ENCODE measurements at places on chromosomes 11 and 22. TPM values are rescaled to one million over a fixed set of nuclear protein-coding genes. Genes with fewer than 3 reads are reported as not detected.

C22orf31 gene
- not detected for total RNA-seq

POU2AF1 gene
- total RNA-seq, result not detected

MMP10 gene
- 1.2 TPM for total RNA-seq

OR2AG1 gene
- not detected for total RNA-seq

GRM5 gene
- 0.70 TPM for total RNA-seq

APOBEC3A gene
- total RNA-seq, result not detected

LYVE1 gene
- total RNA-seq, result 0.27 TPM

ABCC8 gene
- total RNA-seq, result not detected

MRGPRX4 gene
- total RNA-seq, result not detected

OR8G1 gene
- not detected for total RNA-seq

GRCh38 chr11:1177020-1177770 is 19.4 kb downstream of the MUC5AC start:
- DNase-seq, result no peak

DNA sequence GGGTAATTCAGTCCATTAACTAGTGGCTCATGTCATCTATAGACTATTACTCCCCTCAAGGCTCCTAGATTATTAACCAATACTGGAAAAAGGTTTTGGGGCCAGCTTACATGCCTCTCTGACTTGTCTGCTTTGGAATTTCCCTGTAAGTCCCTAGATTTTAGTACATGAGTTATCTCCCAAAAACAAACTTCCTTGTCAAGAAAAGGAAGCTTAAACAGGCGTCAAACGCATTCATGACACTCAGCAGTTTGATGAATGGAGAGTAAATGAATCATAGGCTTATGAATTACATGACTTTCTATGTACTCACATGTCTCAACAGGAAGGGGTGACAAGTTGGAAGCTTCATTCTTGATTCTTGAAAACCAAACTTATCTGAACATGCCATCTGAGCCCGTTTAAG is 70.8 kb downstream of the BLID start:
- DNase-seq, result peak; percentile 93

GRCh38 chr11:116352881-116353280 is 419.9 kb downstream of the BUD13 start:
- no peak for DNase-seq

- no peak for DNase-seq
Observed at GRCh38 chr11:88596786-88597185, 259.2 kb upstream of the CTSC start.

- DNase-seq, result no peak
Observed at GRCh38 chr11:67561971-67562619, 21.5 kb upstream of the GSTP1 start.

GRCh38 chr11:86172894-86173293 is 71.7 kb upstream of the EED start:
- DNase-seq, result peak; percentile 87

DNA sequence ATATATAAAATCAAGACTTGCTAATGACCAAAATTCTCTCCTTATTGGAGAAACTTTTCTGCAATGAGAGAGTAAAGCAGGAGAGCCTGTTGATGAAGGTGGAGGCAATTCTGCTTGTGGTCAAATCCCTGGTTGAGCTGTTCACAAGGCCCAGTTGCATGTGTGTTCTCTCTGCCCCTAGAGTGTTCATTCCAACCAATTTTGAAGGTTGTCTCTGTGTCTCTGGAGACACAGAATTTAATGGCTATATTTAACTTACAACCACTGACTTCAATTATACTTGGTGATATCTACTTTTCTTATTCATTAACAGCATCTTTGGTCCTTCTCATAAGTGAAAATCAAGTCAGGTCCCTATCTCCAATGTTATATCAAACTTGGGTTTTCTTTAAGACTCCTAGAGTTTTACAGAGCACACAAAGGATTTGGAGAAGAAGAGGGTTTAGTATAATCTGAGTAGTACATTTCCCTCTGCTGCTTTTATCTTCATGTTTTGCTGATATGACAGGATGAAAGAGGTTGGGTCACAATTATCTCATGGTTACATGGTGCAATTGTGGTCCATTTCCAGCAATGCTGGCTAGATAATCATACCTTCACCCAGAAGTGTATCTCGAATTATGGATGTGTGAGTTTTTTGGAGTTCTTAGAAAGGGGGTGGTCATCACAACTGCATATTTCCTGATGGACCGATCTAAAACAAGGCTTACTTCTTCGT is 4.0 kb downstream of the OOSP4A start:
- DNase-seq, result no peak

GRCh38 chr11:2451336-2451735 is 6.5 kb downstream of the KCNQ1 start:
- DNase-seq, result no peak

DNA sequence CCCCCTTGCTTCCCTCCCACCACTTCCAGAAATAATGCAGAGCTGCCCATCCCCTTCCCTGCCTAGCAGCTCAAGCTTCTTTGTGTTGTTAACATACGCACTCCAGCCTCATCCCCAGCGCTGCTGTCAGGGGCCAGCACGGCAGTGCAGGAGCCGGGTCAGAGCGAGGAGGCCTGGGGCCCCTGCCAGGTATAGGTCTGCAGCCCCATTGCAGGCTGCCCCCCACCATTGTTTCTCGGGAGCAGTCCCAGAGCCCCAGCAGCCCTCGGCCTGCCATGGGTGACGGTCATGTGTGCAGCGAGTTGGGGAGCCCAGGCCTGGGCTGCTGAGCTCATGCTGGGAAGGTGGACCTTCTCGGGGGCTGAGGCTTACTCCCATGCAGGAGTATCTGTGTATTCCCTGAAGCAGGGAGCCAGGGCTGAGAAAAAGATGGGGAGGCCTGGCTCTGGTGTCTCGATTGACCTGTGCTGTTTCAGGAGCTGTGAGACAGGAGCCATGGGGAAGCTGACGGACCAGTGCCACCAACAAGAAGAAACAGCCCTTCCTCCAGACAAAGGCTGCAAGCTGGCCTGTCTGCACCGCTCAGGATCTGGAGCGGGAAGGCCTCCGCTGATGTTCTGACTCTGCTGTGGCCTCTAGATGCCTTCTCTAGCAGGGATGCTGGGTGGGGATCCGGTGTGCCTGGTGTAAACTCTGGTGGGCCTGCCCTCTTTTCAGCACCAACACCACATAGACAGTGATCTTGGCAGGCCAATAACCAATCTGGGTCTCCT is 220.5 kb upstream of the B3GAT1 start:
- DNase-seq, result no peak

GRCh38 chr11:110335358-110335757 is 38.9 kb upstream of the RDX start:
- no peak for DNase-seq

DNA sequence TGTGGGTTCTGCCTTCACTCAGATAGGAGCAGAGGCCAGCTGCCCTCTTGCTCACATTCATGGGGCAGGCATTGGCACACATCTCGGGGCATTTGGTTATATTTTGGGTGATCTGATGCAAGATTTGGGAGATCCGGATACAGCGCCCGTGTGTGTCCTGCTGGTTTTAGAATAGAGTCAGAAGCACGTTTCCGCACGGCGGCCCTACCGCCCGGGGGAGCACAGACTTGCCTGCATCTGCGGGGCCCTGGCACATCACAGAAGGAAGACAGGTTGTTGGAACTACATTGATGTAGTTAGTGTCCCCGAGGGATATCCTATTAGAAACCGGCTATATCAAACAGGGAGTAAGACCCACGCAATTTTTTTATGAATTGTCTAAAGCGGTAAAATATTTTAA is 982.8 kb downstream of the NTM start:
- no peak for DNase-seq

DNA sequence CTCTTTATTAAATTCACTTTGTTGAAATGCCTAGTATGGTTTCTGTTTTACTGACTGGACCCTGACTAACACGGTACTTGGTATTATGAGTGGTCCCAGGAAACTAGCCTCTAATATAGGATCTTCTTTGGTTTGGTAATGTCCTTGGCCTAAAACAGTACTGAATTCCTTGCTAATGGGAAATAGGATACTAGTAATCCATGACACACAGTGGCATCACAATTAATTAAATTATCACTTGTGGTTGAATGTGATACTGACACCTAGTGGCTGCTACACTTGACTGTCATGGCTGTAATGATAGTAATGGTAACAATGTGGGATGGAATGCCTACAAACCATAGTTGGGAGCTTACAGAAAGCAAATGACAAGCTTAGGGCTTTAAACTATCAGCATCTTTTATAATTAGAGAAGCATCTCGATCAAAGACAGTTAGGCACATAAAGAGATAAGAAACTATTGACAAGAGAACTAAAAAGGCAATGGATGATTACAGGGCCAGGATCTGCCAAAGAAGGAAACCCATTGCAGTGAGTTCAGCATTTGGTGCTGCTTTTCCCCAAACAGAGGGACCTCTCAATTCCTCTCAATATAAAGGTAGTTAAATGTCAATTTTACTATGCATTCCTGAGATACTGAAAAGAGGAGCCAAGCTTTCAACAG is 8.6 kb downstream of the DNHD1 start:
- peak; percentile 78 for DNase-seq

DNA sequence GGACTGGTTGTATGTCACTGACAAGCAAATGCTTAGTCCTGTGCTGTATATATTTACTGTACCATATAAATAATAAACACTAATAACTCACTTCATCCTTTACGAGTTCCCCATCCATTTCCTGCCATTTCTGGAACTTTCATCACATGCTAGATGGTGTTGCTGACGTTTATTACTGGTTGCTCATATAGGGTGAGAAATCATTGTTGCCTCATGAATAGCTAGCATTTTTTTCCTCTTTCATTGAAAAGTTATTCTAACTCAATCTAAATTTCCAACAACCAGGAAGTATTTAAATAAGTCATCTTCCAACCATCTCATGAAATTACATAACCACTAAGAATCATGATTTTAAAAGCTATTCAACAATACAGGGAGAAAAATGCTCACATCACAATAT is 88.6 kb upstream of the RCN1 start:
- no peak for DNase-seq

- DNase-seq, result no peak
Observed at GRCh38 chr22:41907436-41908401, 7.2 kb downstream of the SHISA8 start.

All from astrocyte (in vitro differentiated cells and primary cell).